ENCODE measurements at places on chromosomes 1 and 21.

- no peak for DNase-seq
Observed at GRCh38 chr1:171251042-171251951, 3.0 kb downstream of the FMO1 start.

- DNase-seq = no peak
Observed at GRCh38 chr1:226019572-226019971, 20.4 kb upstream of the SDE2 start.

DNA sequence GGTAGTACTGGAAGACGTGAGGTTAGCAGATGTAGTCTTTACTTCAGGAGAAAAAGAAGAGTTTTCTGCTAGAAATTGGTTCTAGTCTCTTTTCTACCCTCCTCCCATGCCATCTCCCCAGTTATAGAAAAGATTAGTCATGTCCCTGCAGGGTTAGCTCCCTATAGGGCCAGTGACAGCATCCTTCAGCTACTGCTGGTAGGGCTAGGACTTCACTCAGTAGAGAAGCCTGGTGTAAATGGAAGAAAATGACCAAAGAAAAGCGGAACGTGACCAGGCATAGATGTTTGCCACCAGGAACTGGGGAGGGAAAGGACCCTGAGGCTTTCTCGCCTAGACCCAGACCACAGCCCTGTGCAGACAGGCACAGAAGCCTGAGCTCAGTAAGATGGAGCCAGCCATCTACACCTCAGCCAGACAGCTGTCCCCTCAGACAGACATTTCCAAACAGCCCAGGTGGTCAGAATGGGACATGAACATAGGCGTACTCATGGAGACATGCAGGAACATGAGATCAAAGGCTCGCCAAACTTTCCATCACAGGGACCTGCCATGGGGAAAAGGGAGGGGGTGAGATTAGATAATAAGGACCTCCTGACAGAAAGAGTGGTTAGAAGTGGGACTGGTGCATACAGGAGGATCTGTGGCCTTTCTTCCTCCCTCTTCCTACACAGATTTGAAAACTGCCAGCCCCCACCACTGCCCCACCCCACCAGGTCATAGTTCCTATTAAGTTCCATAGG is 23.5 kb upstream of the SLAMF9 start:
- DNase-seq = no peak

- DNase-seq = no peak
Observed at GRCh38 chr1:20321573-20321972, 30.9 kb downstream of the VWA5B1 start.

GRCh38 chr1:53545663-53546408 is 86.6 kb downstream of the DMRTB1 start:
- peak; percentile 74 for DNase-seq
